ENCODE measurements at places on chromosomes 5 and 9. TPM values are rescaled to one million over a fixed set of nuclear protein-coding genes. Genes with fewer than 3 reads are reported as not detected.

- no peak overlapping the region for H3K27ac ChIP-seq
- H3K4me3 ChIP-seq, result no peak overlapping the region
- DNase-seq, result no peak
- H3K27me3 ChIP-seq, result peaks cover 2% of the 10 kb centered on the region
These were observed 10.3 kb downstream of the GBGT1 start for GRCh38 chr9:133153227-133154096.

DNA sequence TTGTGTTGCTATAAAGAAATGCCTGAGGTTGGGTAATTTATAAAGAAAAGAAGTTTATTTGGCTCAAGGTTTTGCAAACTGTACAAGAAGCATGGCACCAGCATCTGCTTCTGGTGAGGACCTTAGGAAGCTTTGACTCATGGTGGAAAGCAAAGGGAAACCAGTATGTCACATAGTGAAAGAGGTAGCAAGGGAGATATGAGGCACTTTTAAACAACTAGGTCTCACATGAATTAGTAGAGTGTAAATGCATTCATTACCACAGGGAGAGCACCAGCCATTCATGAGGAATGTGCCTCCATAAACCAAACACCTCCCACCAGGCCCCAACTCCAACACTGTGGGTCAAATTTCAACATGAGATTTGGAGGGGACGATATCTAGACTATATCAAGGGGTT, 40.8 kb downstream of the OR2Y1 start:
- H3K27ac ChIP-seq, result no peak overlapping the region
- H3K36me3 ChIP-seq, result peaks cover 3% of the 10 kb centered on the region
- H3K27me3 ChIP-seq, result peaks cover under 1% of the 10 kb centered on the region
- DNase-seq, result no peak
- H3K4me3 ChIP-seq, result no peak overlapping the region

The HAVCR2 gene
- polyA plus RNA-seq, result 101 TPM

DNA sequence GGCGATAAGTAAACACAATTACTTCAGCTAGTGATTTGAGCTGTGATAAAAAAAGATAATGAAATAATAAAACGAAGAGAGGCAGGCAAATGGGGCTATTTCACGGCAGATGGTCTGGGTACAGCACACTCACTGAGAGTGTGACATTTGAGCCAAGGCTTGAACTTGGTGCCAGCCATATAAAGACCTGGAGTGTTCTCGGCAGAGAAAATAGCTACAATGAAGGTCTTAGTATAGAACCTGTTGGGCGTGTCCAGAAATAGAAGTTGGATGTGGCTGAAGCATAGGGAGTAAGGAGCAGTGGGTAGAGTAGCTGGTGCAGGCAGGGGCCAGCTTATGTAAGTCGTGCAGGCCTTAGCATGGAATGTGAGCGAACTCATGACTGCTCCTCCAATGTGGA, 660.3 kb upstream of the WWC1 start:
- H3K36me3 ChIP-seq, result no peaks in the 10 kb centered on the region
- H3K27me3 ChIP-seq, result no peaks in the 10 kb centered on the region
- DNase-seq, result no peak
- no peaks in the 10 kb centered on the region for H3K4me1 ChIP-seq
- no peak overlapping the region for H3K4me3 ChIP-seq

The KCNMB1 gene
- polyA plus RNA-seq, result 0.07 TPM

The PCDHGB3 gene
- polyA plus RNA-seq, result not detected

The HAVCR1 gene
- polyA plus RNA-seq, result not detected

DNA sequence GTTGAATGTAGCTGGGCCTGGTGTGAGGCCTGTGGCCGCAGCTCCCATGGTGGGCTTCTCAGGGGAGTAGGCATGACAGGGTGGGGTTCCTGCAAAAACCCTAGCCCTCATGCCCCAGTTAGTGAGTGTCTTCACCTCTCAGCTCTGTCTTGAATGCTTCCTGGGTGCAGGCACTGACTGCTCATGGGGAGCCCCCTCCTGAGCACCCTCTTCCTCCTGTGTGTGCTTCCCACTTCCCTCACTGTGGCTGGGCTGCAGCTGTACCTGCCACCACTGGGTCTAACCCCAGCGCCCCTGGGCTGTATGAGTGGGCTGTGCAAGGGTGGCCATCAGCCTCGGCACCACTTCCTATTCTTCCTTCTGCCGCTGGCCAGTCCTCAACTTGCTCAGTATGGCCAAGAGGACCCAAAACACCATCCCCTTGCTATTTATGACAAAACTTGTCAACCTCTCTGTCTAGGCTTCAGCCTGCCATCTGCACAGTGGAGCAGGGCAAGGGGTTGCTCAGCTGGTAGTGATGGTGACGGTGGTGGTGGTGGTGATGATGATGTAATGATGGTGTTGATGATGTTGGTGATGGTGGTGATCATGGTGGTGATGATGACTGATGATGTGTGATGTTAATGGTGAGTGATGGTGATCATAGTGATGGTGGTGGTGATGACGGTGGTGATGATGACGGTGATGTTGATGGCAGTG, 67.5 kb downstream of the RXRA start:
- peak overlapping the region; percentile 43 for H3K4me3 ChIP-seq
- DNase-seq, result peak; percentile 61
- peaks cover 26% of the 10 kb centered on the region for H3K27me3 ChIP-seq
- H3K4me1 ChIP-seq, result peaks cover 67% of the 10 kb centered on the region
- H3K36me3 ChIP-seq, result no peaks in the 10 kb centered on the region
- H3K27ac ChIP-seq, result peak overlapping the region; percentile 94

DNA sequence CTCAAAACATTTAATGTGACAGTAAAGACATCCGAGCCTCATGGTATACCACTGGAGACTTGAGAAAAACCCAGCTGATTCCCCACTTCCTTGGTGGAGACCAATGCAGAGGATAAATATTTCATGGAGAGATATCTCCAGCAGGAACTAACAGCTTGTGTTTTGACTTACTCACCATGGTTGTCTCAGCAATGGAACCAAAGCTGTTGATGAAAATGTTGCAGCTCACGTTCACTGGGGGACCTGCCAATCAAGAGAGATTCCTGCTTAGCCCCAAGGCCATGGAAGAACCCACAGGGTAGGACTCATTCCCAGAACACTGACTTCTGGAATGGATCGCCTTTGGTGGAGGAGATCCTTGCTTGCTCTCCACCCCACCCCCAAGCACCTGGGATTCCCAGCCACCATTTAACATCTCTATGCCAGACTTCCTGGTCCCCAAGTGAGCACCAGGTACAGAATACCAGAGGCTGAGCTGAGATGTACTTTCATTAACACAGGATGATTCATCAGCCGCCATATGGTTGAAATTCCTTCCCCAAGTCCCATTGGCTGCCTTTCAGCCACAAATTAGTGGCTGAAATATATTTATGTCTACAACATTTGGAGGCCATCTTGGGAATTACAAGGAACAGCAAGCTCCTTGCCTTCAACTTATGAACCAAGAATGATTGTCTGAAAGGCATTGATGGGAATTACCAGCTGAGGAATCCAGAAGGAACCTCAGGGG, 37.9 kb downstream of the GLRA1 start:
- no peaks in the 10 kb centered on the region for H3K36me3 ChIP-seq
- DNase-seq, result no peak
- H3K4me1 ChIP-seq, result no peaks in the 10 kb centered on the region
- H3K4me3 ChIP-seq, result no peak overlapping the region
- H3K27ac ChIP-seq, result no peak overlapping the region
- H3K27me3 ChIP-seq, result peaks cover 1% of the 10 kb centered on the region

DNA sequence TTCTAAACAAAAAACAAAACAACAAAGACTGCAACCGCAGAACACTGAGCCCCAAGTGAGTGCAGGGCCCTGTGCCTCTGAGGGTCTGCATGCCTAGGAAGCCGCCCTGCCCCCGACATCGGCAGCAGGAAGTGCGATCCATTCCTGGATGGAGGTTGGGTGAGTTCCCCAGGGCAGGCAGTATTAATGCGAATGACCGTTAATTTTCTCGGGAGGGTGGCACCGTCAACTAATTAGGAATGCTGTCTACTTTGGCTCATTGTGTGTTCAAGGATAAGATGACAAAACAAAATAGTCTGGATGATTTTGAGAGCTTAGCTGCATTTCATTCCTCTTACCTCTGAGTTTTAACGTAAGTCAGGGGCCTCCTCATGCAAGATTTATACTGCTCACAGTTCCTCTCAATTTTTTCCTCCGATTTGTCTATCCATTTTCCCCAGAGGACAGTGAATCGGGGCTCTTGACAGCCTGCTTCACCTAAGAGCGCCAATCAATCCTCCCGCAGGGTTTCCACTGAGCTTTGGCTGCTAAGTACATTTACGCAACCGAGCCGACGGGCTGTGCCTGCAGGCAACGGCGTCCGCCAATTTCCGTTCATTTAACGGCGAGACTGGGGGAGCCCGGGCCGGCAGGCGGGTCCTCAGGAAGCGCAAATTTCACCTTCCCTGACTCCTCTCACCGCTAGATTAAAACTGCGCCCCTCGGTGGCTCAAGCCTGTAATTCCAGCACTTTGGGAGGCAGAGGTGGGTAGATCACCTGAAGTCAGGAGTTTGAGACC, 2.9 kb upstream of the NXNL2 start:
- H3K27ac ChIP-seq, result no peak overlapping the region
- no peak for DNase-seq
- H3K4me3 ChIP-seq, result peak overlapping the region; percentile 15
- no peaks in the 10 kb centered on the region for H3K36me3 ChIP-seq
- peaks cover 21% of the 10 kb centered on the region for H3K4me1 ChIP-seq
- peaks cover 3% of the 10 kb centered on the region for H3K27me3 ChIP-seq

DNA sequence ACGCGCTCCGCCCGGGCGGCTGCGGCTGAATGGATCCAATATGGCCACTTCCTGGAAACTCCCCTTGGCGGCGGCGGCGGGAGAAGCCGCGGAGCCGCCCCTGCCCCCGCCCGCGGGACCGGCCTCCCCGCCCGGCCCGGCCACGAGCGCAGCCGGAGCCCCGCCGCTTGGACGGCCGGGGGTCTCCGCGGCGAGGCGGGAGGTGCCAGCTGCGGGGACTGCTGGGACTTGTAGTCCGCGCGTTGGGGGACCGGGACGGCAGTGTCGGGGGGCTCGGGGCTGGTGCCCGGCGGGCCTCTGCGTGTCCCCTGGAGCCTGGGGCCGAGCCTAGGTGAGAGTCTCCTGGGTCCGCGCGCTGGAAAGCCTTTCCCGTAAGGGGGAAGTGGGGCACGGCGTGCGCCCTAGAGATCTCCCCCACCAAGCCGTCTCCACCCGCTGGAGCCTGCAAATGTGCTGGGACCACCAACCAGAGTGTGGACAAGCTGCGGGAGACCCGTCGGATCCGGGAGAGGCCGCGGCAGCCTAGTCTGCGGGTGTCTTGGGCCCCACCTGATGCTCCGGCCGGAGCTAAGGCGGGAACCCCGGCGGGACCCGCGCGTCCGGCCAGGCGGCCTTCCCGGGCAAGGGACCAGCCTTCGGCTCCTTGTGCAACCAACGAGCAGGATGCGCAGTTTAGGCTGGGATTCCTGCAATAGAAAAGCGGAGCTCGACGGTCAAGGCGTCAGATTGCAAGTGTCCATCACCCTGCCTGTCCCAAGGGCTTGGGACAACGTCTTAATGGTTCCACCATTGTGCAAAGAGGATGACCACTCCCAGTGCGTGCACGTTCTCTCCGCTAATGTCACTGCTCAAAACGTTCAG, at the start of gene SEPTIN8:
Gene SEPTIN8 (minus strand): TSS at position 31 of the 861 bp plus-strand sequence. CDS start 102 bp downstream, outside the sequence.
- peaks cover 7% of the 10 kb centered on the region for H3K27me3 ChIP-seq
- no peaks in the 10 kb centered on the region for H3K36me3 ChIP-seq
- H3K4me1 ChIP-seq, result peaks cover 14% of the 10 kb centered on the region
- H3K4me3 ChIP-seq, result peak within 1 kb of the TSS; percentile 74
- DNase-seq, result peak; percentile 50

DNA sequence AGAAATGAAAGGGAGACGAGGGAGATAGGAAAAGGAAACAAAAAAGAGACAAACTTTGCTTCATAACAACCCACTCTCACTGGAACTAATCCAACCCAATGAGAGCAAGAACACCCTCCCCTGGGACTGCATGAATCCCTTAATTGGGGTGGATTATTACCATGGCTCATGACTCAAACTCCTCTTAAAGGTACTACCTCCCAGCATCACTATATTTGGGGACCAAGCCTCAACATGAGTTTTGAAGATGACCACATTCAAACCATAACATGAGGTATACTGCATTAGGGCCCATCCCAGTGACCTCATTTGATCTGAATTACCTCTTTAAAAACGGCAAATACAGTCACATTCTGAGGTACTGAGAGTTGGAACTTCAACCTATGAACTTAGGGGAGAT, 8.0 kb downstream of the MTAP start:
- H3K4me1 ChIP-seq, result peaks cover 11% of the 10 kb centered on the region
- no peak overlapping the region for H3K4me3 ChIP-seq
- no peak overlapping the region for H3K27ac ChIP-seq
- H3K36me3 ChIP-seq, result peaks cover 4% of the 10 kb centered on the region
- H3K27me3 ChIP-seq, result no peaks in the 10 kb centered on the region

GRCh38 chr5:31993165-31993961, 180.8 kb downstream of the GOLPH3 start:
- no peak for DNase-seq
- no peak overlapping the region for H3K4me3 ChIP-seq
- H3K4me1 ChIP-seq, result no peaks in the 10 kb centered on the region
- no peaks in the 10 kb centered on the region for H3K36me3 ChIP-seq

The TPPP gene
- 0.19 TPM for polyA plus RNA-seq

The FRMPD1 gene
- not detected for polyA plus RNA-seq

The ST6GALNAC6 gene
- polyA plus RNA-seq, result 94.1 TPM

The ZNF883 gene
- polyA plus RNA-seq, result 1.1 TPM

- peaks cover 84% of the 10 kb centered on the region for H3K4me1 ChIP-seq
- H3K27me3 ChIP-seq, result peaks cover 2% of the 10 kb centered on the region
- H3K27ac ChIP-seq, result peak overlapping the region; percentile 81
- DNase-seq, result no peak
- H3K4me3 ChIP-seq, result peak overlapping the region; percentile 59
- H3K36me3 ChIP-seq, result no peaks in the 10 kb centered on the region
These were observed 20.1 kb downstream of the DIAPH1 start for GRCh38 chr5:141598391-141599345.

DNA sequence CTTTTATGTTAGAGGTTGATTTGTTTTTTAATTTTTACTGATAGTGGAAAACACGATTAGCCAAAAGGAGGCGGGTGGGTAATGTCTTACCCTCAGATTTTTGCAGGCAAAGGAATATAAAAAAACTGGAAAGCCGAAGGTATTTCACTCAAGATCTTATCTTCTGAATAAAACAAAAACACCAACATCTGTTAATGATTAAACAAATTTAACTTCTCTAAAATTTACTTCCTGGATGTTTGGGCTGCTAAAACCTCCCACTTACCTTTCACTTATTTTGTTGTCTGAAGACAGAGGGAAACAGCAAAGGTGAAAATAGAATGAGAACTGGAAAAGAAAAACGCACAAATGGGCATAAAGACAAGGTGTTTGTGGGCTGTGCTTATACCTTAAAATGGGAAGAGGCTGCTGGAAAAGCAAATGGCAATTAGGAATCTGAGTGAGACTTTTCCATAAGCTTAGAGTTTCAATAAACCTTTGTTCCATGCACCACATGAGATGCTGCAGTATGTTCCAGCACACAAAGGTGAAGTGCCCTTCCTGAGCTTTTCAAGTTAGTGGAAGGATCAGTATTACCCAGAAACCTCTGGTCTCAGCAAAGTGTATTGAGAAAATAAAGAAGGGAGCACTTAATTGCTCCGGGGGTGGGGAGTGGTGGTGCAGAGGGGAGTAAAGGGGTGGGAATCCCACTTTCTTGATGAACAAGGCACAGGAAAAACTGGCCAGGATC, 298.3 kb downstream of the BNC2 start:
- H3K27ac ChIP-seq, result no peak overlapping the region
- no peaks in the 10 kb centered on the region for H3K36me3 ChIP-seq
- no peak for DNase-seq
- H3K27me3 ChIP-seq, result no peaks in the 10 kb centered on the region
- H3K4me3 ChIP-seq, result no peak overlapping the region

GRCh38 chr9:6367128-6367890, 39.1 kb downstream of the TPD52L3 start:
- H3K27ac ChIP-seq, result no peak overlapping the region
- DNase-seq, result no peak
- no peaks in the 10 kb centered on the region for H3K36me3 ChIP-seq
- peaks cover 1% of the 10 kb centered on the region for H3K27me3 ChIP-seq

Data from immature natural killer cell (primary cell).